ENCODE measurements at places on chromosomes 7 and 10.
A peak's percentile ranks its signal among the peaks of the same experiment; 100 is the strongest.

- DNase-seq = no peak
These were observed 275.3 kb upstream of the MKLN1 start for GRCh38 chr7:131052285-131052904.

GRCh38 chr7:75662579-75663301 lies 76.0 kb downstream of the HIP1 start:
- DNase-seq = no peak

DNA sequence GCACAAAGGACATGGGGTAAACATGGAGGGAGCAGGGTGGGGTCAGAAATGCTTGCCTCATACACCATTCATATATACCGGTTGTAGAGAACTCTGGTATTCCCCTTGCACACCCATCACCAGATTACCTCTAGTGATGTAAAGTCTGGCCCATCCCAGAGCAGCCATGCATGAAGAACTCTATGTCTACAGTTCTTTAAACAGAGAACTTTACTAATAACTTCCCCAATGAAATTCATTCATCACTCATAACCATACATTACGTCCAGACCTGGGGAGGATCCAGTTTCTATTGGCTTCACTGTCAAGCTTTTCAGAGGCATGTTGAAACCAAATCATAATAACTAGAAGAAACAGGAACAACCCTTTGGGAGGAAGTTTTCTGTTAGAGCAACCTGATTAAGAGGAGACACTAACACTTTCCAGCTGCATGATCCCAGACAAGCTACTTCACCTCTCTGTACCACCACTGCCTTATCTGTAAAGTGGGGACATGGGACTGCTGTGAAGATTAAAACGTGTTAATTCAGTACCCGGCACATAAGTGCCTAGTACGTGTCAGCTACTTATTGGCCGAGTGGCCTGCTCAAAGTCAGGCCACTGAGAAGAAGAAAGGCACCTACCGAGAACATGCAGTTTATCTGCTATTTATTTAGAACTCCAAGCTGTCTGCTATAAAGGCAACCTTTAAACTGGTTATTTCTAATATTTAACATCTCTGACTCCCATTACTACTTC lies 59.7 kb downstream of the IGF2BP3 start:
- no peak for DNase-seq

- DNase-seq = no peak
These were observed 117.9 kb downstream of the NPY start for GRCh38 chr7:24401628-24402593.

GRCh38 chr10:116521424-116522290 lies 24.1 kb upstream of the PNLIP start:
- DNase-seq = no peak

GRCh38 chr10:76885816-76886215 lies 751.8 kb downstream of the KCNMA1 start:
- no peak for DNase-seq

GRCh38 chr10:5479481-5480161 lies 19.7 kb downstream of the CALML5 start:
- DNase-seq = no peak

DNA sequence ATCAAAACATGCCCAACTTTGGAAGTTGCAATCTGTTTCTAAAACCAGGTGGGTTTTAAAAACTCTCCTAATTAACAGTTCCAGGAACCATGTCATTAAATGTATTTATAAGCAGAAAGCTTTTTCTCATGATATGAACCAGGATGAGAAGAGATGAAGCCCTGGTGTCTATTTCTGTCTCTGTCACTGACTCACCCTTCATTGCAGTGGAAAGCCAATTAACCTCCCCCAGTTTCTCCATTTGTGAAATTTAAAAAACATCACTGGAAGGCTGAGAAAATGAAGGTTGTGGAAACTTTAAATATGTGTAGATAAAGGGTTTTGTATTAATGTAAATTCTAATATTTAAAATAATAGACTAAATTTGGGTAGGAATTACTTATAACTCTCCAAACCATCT lies 1088.0 kb downstream of the SORCS1 start:
- DNase-seq = no peak

DNA sequence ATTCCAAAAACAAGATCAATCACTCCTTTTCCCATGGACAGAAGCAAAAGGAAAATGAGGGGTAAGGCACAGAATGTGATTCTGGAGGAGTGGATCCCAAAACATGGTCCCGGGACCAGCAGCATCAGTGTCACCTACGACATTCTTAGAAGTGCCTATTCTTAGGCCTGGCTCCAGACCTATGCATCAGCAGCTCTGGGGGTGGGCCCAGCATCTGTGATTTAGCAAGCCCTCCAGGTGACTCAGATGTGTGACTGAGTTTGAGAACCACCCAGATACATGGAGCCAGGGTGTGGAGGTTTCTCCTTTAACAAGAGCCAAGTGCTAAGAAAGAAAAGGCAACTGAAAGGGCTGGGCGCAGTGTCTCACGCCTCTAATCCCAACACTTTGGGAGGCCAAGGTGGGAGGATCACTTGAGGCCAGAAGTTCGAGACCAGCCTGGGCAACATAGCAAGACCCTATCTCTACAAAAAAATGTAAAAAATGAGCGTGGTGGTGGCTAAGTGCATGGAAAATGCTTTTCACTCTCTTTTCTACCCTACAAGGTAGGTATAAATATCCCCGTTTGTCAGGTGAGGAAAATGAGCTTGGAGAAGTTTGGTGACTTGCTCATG lies 17.1 kb upstream of the ARPC1A start:
- peak; percentile 4 for DNase-seq

GRCh38 chr7:141513720-141514119 lies 37.5 kb upstream of the AGK start:
- DNase-seq = no peak

DNA sequence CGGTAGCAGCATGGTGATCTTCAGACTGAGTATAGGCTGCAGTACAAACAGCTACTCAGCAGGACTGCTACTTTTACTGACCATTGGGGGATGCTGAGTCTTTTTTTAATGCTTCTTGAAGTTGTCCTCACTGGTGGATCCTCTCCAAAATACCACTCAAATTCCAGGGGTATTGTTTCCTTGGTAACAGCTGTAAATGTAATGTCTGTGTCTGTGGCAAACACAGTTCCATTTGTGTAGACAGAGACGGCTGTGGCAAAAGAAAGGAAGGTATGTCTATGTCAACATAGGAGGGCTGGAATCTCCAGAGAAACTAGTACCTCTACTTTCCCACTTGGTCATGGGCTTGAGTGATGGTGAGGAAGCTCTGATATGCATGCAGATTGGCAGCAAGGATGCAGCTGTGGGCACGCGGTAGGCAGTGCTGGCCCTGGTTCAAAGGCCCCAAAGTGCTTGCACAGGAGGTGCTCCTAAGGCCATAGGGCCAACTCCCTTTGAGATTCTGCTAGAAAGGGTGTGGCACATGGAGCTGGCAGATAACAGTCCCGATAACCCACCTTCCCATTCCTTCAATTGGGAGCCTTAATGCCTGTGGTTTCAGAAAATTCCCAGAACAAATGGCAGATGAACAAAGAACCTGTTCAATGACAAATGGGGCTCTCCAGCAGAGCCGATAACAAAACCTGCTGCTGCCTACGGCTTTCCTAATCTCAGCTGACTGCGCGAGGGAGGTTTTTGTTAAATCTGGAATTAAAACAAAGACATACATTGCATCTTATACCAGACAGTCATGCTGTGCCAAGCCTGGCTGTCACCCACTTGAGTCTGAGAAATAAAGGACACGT lies 43.0 kb downstream of the PKD1L1 start:
- no peak for DNase-seq

DNA sequence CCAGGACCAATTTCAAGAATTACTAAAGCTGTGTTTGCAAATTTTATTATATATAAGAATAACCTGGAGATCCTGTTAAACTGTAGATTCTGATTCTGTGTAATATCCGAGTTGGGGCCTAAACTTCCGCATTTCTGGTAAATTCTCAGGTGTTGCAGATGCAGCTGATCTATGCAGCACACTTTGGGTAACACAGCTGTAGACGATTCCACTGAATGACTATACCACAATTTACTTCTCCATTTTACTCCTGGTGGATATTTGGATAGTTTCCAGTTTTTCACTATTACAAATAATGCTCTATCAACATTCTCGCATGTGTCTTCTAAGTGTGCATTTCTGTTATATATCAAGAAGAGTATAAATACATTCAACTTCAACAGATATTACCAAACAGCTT lies 7.5 kb downstream of the GDI2 start:
- no peak for DNase-seq

GRCh38 chr10:130805635-130806030 lies 505.9 kb downstream of the TCERG1L start:
- no peak for DNase-seq

DNA sequence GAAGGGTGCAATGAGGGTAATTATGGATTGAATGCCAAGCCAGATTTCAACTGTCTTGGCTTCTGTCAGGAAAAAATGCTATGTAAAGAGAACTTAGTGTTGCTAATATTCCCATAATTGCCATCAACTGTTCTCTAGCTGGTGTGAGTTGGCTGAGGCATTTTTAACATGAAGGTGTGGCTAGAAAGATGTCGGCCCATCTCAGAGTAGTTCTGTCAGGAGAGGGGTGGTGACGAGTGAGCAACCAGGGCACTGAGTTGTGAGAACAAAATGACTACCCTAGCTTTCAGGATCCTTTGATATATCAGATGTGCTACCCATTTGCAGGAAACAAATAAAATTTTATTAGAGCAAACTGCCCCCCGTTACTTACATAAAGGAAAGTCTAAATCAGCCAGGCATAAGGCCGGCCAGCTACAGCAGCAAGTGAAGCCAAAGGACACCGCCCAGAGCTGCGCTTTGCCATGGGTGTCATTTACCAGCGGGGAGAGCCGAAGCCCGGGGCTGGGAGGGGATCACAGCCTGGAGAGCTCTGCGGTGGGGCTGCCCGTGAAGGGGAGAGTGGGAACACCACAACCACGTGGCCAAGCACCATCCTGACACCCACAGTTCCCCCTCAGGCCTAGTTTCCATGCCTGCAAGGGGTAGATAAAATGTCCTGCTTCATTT lies 141.4 kb downstream of the ICA1 start:
- DNase-seq = no peak

DNA sequence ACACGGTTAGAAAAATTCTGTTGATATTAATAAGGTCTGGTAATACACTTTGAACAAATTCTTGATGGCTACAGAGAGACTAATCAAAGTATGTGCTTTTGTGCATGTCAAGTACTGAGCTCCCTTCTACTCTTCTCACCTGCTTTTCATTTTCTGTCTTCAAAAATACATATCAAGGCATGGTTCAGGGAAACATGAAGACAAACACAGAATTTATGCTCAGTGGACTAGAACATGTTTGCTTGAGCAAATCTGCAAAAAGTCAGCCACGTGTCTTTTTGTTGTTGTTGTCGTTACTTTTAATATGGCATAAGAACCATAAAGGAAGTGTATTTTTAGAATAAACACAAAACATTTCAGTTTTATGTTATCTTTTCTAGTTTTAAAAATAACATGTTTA lies 21.9 kb downstream of the CDK13 start:
- no peak for DNase-seq

- peak; percentile 24 for DNase-seq
These were observed 227.4 kb downstream of the GRID1 start for GRCh38 chr10:86139066-86139657.

DNA sequence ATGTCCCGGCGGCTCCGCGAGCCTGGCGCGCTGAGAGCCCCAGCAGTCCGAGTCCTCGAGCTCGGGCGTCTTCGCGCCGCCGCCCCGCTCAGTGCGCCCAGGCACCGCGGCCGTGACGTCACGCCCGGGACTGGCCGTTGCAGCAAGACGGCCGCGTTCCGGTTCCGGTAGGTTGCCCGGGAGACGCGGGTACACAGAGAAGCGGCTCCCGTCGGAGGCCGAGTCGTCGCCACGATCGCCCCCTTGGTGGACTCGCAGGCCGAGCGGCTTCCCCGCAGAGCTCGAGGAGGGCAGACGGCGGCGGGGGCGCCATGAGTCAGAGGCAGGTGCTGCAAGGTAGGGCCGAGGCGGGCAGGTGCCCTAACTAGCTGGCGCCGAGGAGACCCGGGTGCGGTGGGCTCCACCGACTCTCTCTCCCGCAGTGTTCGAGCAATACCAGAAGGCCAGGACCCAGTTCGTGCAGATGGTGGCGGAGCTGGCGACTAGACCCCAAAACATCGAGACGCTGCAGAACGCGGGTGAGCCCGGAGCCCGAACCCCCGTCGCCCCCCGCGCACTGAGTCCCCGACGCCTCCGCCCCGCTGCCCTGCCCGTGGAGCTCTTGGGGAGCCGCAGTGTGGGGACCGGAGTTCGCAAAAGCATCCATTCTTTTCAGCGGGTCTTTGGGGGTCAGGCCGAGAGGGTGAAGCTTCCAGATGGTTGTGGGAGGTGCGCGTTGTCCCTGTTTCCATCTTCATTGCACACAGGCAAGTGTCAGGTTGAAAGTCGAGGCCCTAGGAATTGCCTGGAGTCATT lies at the start of gene SPAG6:
Gene SPAG6, plus strand, starts transcription at position 196 of the 795 bp plus-strand sequence. Its CDS starts 116 bp downstream, at position 312.
- DNase-seq = no peak

GRCh38 chr7:39509912-39510311 lies 56.3 kb upstream of the YAE1 start:
- DNase-seq = no peak

DNA sequence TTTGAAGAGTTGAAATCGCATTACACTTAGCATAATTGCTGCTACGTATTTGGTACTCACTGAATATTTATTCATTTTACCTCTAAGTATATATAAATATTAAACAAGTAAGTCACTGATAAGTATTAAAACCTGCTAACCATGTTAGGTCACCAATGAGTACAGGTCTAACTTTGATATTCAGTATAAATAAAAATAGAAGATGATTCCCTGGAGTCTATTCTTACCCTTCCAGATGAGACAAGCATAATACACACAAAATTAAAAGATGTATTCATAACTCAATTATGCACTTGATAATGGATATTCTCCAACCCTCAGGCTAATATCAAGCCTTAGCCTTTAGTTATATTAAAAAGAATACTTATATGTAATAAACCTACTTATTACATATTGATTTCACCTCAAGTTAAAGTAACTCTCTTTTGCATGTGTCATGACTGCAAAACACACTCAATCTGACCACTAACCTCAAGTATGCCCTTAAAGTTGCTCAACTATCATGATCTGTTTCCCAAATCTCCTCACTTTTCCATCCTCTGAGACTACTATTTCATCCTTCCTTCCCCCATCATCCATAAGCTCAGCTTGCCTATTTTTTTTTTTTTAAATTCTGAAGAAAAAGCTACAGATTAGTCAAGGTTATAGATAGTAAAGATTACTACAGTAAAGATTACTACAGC lies 46.8 kb downstream of the IPMK start:
- no peak for DNase-seq

GRCh38 chr10:95646160-95646559 lies 10.4 kb downstream of the ALDH18A1 start:
- DNase-seq = no peak

- no peak for DNase-seq
These were observed 119.5 kb upstream of the INSYN2A start for GRCh38 chr10:127315888-127316287.

GRCh38 chr10:43596546-43596945 lies 9.7 kb upstream of the ZNF485 start:
- no peak for DNase-seq
